Stimulated activated CD8-positive, alpha-beta memory T cell treated with anti-CD3 and anti-CD28 coated beads, Interleukin-12 subunit alpha, Interleukin-12 subunit beta, amount 100 ng/mL, for 4 hours (primary cell): ENCODE measurements at places on chromosomes 6 and 20.

GRCh38 chr20:50110141-50111047 lies 2.6 kb downstream of the UBE2V1 start:
- peak; percentile 12 for DNase-seq

GRCh38 chr20:61373956-61374545 lies 122.0 kb downstream of the CDH4 start:
- DNase-seq: no peak

DNA sequence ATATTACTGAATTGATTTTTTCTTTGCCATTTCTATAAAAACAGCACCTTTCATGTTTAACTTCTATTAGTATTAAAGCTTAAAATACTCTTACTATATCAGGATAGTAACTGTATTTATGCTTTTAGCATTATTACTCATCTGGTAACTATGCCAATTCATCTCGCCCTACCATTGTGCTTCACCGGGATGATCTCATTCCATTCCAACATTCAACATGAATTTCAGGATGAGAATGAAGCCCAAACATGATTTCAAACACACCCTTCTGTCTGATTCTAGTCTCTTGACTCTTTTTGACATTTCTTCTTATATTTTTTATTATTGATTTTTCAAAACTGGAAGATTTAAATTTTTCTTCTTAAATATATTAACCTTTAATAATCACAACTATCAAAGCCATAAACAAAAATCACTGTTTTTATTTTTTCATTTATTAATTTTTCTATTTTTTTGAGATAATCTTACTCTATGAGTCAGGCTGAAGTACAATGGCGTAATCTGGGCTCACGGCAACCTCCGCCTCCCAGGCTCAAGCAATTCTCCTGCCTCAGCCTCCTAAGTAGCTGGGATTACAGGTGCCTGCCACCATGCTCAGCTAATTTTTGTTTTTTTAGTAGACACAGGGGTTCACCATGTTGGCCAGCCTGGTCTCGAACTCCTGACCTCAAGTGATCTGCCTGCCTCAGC lies 46.7 kb downstream of the GJA1 start:
- no peak for DNase-seq

DNA sequence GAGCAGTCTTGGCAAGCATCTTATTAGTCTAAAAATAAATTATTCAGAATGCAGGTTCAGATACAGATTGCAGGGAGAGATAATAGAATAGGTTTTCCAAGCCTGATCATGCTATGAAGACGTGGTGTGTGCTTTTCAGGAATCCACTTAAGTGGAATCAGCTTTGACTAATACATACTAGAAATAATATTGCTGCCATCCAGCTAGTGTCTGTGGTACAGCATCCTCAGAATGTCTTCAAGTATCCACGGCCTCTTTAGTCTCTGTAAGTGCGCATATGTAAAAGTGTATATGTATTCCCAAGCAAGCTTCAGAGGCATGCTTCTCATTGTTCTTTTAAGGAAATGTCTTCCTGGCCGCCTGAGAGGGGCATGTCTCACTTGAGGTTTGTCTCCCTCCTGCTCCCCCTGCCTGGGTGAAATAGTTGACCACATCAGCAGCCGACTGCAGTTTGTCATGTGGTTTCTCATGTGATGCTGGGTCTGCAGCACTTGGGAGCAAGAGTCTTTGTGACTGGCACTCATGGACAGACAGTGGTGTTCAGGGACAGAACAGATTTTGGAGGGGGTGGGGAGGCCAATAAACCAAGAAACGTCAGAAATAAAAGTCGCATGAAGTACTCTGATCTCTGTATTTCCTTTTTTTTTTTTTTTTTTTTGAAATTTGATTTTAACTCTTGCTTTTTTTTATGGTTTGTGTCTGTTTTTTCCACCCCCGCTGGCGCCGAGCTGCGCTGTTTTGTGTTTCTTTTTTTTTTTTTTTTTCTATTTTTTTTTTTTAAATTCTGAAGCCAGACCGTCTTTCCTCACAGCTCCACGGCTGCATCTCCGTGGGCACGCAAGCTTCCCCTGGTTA lies 150.8 kb downstream of the PRL start:
- no peak for DNase-seq

DNA sequence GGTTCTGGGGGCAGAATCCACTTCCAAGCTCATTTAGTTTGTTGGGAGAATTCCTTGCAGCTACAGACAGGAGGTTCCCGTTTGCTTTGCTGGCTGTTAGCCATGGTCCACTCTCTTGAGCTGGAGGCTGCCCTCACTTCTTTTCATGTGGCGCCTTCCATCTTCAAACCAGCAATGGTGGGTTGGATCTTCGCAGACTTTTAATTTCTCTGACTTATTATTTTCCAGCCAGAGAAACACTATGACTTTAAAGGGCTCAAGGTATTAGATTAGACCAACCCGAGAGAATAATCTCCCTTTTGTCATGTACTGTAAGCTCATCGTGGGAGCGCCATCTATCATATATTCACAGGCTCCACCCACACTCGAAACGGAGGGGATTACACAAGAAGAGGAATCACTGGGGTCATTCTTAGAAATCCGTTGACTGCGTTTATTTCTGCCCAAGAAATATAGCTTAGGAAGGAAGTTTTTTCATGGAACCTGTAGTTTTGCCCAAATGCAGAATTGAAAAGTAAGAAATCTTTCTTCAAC lies 38.9 kb downstream of the SAMD5 start:
- DNase-seq: no peak

GRCh38 chr6:21193790-21194475 lies 399.6 kb upstream of the SOX4 start:
- DNase-seq: no peak

GRCh38 chr6:124027392-124027791 lies 223.7 kb downstream of the NKAIN2 start:
- DNase-seq: no peak

DNA sequence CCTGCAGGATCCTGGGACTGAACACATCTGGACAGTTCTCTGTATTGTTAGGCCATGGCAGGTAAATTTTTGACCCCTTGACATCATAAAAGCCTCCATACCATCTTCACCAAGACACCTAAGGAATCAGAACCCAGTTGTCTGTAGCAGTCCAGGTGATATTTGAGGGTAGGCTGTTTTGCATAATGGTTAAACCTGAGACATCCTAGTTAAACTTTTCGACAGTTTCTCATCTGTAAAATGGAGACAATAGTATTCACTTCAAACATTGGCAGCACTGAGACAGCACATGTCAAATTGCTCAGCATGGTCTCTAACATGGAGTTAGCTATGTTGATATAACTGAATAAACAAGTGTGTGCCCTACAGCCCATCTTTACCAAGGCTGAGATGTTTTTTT lies 24.8 kb downstream of the C6orf62 start:
- no peak for DNase-seq

- DNase-seq: no peak
Measured at GRCh38 chr6:84560436-84561390, 203.7 kb downstream of the TBX18 start.

- DNase-seq: peak; percentile 68
Measured at GRCh38 chr20:50146732-50147662, 6.5 kb downstream of the PEDS1 start.

GRCh38 chr6:44001318-44002066 lies 125.8 kb downstream of the MRPL14 start:
- DNase-seq: no peak

DNA sequence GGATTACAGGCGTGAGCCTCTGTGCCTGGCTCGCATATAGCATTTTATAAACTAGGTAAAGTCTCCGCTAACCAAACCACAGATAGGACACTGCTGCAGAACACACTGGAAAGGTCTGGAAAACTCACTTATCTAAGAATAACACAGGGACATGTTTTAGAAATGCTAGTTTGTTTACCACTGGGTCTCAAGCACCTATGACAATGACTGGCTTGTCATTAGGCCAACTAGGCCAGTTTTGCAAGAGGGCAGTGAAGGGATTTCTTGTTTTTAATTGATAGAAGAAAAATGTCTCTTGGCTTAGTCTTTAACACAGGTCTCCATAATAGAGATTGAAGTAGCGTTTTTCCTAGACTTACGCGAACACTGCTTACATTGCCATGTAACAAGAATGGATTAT lies 201.4 kb downstream of the TMEM242 start:
- no peak for DNase-seq

GRCh38 chr20:34089655-34090345 lies 22.2 kb downstream of the EIF2S2 start:
- DNase-seq: no peak

DNA sequence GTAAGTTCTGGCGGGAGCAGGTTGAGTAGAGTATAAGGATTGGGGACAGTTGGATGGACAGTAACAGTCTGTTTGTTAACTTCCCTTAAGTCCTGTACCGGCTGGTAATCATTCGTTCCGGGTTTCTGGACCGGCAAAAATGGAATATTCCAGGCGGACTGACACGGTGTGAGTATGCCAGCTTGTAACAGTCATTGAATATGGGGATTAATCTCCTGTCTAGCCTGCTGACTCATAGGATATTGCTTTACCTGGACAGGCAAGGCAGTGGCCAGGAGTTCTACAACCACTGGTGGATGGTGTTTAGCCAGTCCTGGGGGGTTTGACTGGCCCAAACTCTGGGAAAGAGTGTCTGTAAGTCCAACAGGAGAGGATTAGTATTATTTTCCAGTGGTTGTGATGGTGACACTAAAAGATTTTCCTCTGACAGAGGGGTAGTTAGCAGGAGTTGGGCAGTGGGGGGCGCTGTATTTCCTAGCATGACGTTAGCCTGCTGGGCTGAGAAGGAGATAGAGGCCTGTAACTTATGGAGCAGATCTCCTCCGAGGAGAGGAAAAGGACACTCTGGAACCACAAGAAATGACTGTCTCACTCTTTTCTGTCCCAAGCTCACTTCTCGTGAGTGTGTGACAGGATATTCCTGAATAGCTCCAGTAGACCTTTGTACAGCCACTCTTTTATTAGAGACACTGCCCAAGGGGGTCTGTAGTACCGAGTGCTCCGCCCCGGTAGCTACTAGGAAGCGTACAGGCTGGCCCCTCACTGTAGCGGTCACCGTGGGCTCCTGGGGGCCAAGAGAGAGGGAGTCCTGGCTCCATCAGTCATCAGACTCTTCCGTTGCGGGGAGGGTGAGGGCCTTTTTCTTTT lies 152.2 kb downstream of the TRIM27 start:
- no peak for DNase-seq

DNA sequence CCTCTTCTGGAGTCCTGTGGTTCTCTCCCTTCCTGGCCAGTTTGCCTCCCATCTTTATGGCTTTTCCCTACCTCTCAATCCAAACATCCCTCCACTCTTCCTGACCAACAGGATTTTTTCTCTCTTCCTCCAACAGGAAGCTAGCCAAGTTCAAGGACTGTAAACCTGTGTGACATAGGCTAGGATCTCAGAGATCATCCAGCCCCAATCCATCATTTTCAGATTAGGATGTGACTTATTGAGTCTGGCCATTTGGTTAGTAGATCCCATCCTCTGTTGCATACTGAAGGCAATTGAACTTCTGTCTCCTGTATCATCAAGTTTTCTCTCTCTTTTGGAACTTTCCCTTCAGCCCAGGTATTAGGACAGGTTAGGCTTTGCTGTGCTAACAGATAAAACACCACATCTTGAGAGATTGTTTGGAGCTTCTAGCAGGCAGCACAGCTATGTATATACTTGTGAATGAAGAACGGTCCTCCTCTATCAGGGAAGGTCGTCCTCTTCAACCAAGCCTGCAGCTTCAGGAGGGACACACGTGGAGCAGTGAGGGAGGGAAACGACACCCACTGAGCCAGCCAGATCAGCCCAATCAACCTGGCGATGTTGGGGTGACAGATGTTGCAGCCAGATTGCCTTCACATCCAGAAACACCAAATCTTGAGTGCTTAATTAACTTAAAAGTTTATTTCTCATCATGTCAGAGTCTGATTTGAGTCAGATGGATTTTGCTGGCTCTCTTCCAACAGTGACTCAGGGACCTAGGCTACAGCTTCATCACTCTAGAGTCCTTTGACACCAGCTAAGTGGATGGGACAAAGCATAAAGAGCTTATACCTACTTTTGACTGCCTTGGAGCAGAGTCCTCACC lies 106.8 kb downstream of the GJA10 start:
- no peak for DNase-seq

DNA sequence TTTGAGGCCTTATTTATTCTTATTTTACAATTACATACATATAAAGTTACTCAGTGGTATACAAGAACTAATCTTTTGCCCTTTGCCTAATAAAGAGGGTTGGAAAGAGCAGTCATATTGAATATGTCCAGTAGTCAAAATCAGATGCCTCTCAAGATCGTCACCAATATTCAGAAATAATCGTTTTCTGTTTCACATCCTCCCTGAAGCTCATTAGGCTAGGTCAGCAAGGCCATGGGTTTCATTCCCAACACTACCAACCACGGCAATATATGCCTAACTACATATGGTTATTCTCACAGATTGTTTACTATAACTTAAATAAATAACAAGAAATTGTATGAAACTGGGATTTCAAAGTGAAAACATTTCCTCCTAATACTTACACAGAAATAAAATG lies 167.2 kb upstream of the MANEA start:
- no peak for DNase-seq

DNA sequence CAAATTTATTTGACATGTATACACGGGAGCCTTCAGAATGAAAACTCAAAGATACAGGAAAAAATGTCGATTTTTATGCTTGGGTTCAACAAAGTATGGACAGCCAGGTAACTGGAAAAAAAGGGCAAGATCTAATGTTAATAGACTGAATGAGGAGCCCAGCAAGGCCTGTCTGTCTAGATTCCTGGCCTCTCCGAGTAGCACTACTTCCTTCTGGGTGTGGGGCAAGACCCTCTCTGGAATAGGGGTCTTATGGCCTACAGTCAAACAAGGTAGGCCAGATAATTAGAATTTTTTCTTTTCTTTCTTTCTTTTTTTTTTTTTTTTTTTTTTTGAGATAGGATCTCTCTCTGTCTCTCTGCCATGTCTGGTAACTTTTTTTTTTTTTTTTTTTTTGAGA lies 113.4 kb upstream of the SHLD1 start:
- no peak for DNase-seq

DNA sequence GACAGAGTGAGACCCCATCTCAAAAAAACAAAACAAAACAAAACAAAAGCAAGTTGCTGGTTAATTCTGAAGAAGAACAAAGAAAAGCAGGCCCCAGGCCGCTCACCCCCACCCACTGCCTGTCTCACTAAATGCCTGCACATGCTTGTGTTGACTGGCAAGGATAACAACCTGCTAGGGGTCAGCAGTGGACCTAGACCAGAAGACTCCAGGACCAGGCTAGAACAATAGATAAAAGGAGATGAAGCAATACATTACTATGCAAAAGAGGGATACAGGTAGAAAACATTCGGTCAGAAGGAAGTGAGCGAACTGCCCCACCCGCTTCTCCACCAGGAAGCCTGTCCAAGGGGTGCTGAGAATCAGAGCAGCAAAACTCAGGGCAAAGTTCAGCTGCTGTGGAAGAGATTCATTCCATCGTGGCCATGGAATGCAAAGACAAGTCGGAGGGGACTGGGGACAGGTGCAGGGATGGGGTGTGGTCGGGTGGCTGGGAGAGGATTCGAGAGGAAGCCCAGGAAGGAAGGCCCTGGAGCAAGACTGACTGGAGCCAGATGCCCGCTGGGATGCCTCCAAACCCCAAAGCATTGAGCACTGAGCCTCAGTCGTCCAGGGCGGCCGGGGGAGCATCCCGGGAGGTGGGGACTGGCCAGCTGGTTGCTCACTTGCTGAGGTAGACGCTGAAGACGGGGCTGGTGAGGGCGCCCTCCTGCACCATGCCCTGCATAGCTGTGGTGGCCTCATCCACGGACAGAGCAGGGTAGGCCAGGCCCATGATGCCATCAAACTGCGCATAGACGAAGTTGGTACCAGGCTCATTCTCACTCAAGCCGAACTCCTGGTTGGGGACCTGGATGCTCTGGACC lies 5.3 kb downstream of the PGC start:
- DNase-seq: no peak
